ENCODE measurements at places on chromosomes 12 and 14. TPM values are rescaled to one million over a fixed set of nuclear protein-coding genes. Genes with fewer than 3 reads are reported as not detected.

FKBP11 gene
- total RNA-seq: 21.8 TPM

LRRC43 gene
- total RNA-seq: 2.5 TPM

LYSET gene
- total RNA-seq: 3.3 TPM

RDH16 gene
- not detected for total RNA-seq

MYO1H gene
- total RNA-seq: not detected

DIO2 gene
- not detected for total RNA-seq

STXBP6 gene
- total RNA-seq: 0.63 TPM

POTEG gene
- total RNA-seq: not detected

SLC24A4 gene
- not detected for total RNA-seq

GAS2L3 gene
- 20.0 TPM for total RNA-seq

TMEM30B gene
- total RNA-seq: 4.8 TPM

SLC17A8 gene
- not detected for total RNA-seq

IQSEC3 gene
- 0.22 TPM for total RNA-seq

ALX1 gene
- total RNA-seq: not detected

EPYC gene
- not detected for total RNA-seq

CLMN gene
- 9.6 TPM for total RNA-seq

PEX5 gene
- total RNA-seq: 14.4 TPM

KRT86 gene
- 2.2 TPM for total RNA-seq

PAH gene
- not detected for total RNA-seq

GPRC5D gene
- not detected for total RNA-seq

RFX4 gene
- not detected for total RNA-seq

RIMBP2 gene
- total RNA-seq: 0.72 TPM

BCL2L14 gene
- not detected for total RNA-seq

PTPRO gene
- 1.3 TPM for total RNA-seq

ARHGEF25 gene
- 1.3 TPM for total RNA-seq

MAP3K12 gene
- 5.8 TPM for total RNA-seq

CPNE6 gene
- total RNA-seq: not detected

TRIM9 gene
- total RNA-seq: 0.36 TPM

GLIPR1L1 gene
- total RNA-seq: not detected

GNB3 gene
- total RNA-seq: 0.29 TPM

IFNG gene
- not detected for total RNA-seq

OR4K17 gene
- total RNA-seq: not detected

LUM gene
- 0.29 TPM for total RNA-seq

P2RX2 gene
- total RNA-seq: not detected

CACNA2D4 gene
- total RNA-seq: 0.14 TPM

ANKS1B gene
- total RNA-seq: 0.46 TPM

TMEM132D gene
- total RNA-seq: 0.06 TPM

NOVA1 gene
- 3.5 TPM for total RNA-seq

LHX5 gene
- not detected for total RNA-seq

LRRK2 gene
- total RNA-seq: 0.43 TPM

RNF212B gene
- total RNA-seq: not detected

CHMP4A gene
- 42.8 TPM for total RNA-seq

IFNG-AS1 gene
- total RNA-seq: not detected

OR5AU1 gene
- not detected for total RNA-seq

CLEC12A gene
- not detected for total RNA-seq

PRIMA1 gene
- not detected for total RNA-seq

GRIP1 gene
- total RNA-seq: 3.0 TPM

RASAL1 gene
- 2.0 TPM for total RNA-seq

DPPA3 gene
- total RNA-seq: not detected

SYT10 gene
- total RNA-seq: not detected

PPP1R1A gene
- total RNA-seq: 11.1 TPM

DDX11 gene
- total RNA-seq: 60.9 TPM

KCNMB4 gene
- 0.51 TPM for total RNA-seq

METTL3 gene
- total RNA-seq: 81.7 TPM

GLI1 gene
- total RNA-seq: 0.51 TPM

PRKAB1 gene
- 27.9 TPM for total RNA-seq

HOXC12 gene
- total RNA-seq: not detected

MYH6 gene
- not detected for total RNA-seq

CHGA gene
- total RNA-seq: not detected

DPF3 gene
- 0.94 TPM for total RNA-seq
